ENCODE measurements at places on chromosomes 5 and 9.
A peak's percentile ranks its signal among the peaks of the same experiment; 100 is the strongest.

DNA sequence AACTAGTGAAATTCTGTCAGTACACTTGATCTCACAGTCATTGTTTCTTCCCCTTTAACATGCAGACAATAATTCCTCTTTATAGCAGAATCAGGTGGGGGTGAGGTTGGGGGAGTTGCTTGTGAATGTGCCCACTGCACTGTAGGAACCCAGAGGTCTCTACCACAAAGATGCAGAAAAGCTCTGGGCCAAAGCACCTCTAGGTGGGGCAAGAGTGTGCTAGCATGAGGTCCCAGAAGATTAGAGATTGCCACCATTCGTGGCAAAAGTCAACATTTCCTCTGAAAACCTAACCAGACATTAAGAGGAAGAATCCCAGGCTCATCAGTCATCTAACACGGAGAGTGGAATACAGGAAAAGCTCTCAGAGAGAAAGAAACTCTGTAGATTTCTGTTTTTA, 74.5 kb downstream of the PTCD2 start:
- no peak for DNase-seq

- DNase-seq = no peak
Measured at GRCh38 chr5:82917584-82917983, 159.6 kb downstream of the TMEM167A start.

GRCh38 chr5:66511491-66511890, 84.7 kb upstream of the MAST4 start:
- no peak for DNase-seq

DNA sequence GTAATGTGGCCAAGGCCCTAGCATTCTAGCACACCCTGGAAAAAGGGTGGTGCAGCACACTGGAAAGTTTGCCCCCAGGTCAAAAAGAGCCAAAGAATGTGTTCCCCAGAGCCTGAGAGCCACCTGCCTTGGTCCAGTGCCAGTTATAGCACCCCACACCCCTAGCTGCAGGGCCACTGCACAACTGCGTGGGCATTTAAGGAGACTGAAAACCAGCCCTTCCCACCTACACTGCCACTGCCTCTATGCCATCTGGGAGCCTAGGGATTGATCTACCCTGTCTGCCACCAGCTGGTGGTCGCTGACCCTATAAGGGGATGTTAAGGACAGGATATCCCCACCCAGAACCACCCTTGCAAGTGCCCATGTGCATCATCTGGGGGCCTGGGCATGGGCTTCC, 38.2 kb upstream of the PTPRD start:
- no peak for DNase-seq

DNA sequence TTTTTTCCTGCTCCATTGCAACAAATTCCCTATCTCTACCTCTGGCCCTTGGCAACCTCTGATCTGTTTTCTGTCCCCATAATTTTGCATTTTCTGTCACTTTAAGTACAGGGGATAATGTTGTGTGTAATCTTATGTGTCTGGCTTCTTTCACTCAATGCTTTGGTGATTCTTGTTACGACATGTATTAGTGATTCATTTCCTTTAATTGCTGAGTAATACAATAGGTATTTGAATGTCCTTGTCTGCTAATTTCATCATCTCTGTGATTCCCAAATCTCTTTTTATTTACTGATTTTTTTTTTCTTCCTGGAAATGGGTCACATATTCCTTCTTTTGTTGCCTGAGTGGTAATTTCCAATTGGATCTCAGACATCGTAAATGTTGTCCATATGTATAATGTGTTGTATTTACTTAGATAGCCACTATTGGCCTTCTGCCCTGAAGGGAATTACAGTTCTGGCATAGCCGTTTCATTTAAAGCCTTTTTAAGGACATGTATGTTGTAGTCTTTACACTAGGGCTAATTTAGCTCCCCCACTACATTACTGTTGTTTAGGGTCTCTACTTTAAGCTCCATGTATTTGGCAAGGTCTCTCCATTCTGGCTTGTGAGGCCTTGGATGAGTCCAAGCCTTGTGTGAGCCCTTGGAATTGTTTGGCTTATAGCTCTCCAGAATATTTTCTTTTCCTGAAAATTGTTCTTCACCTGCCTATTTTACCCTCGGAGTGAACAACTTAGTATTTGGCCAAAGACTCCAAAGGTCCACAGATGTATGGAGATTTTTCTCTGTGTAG, 683.8 kb downstream of the LRRC70 start:
- no peak for DNase-seq

GRCh38 chr5:153784277-153784676, 254.4 kb downstream of the FAM114A2 start:
- no peak for DNase-seq

DNA sequence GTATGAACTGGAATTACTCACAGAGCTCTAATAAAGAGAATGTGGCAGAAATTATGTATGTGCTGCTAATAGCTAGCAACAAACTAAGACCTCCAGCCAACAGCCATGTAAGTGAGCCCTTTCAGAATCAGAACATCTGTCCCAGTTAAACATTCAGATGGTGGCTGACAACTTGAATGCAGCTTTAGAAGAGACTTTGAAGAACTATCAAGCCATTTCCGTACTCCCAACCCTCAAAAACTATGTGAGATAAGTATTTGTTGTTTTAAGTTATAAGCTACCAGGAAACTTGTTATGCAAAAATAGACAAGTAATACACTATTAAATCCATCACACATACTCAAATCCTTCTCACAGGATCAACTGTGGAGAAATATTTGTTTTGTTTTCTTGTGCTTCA, 205.2 kb upstream of the EDIL3 start:
- no peak for DNase-seq

DNA sequence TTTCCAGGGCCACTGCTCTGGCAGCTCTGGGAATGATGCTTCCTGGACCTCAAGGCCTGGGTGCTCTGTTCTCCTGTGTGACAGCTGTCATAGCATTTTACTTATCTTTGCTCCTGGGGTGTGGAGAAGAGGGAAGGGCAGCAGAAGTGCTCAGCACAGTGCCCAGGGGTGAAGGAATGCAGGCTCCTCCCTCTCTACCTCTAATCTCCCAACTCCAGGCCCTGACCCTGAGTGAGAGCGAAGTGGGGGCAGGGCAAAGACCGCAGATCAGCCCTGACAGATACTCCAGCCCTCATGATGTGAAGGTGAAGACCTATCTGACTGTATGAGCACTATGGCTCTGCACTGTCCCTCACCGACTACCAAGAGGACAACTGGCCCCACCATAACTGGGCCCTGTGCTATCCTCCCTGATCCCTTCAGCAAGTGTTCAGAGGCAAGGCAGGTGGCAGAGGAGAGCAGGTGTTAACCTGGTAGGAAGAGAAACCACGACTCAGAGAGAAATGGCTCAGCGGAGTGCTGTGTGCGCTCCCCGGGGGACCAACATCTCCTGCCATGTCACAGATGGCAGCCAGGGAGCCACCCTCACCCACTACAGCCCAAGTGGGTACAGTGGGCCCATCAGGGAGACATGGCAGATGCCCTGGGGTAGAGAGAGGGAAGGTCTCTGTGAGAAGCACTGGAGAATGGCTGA, 16.8 kb downstream of the ACSL6 start:
- no peak for DNase-seq

- peak; percentile 62 for DNase-seq
Measured at GRCh38 chr9:137454145-137454596, 5.0 kb downstream of the NSMF start.

- no peak for DNase-seq
Measured at GRCh38 chr5:171537923-171538537, 118.6 kb downstream of the FGF18 start.

DNA sequence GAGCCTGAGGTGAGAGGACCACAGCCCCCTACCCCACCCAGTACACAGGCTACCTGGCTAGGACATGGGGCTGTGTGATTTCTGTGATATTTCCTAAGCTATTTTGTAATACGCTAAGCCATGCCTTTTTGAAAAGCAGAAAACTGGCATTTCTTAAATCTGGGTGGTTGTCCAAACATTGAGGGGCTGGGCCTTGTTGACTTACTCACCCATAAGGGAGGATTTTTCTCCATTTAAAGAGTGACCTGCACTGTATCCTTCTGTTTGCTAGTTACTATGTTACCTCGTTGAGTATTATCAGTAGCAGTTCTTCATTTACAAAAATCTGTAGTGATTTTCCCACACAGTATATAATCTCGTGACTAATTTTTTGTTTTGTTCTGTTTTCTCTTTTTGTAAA, 117.5 kb upstream of the OTULINL start:
- DNase-seq = no peak

DNA sequence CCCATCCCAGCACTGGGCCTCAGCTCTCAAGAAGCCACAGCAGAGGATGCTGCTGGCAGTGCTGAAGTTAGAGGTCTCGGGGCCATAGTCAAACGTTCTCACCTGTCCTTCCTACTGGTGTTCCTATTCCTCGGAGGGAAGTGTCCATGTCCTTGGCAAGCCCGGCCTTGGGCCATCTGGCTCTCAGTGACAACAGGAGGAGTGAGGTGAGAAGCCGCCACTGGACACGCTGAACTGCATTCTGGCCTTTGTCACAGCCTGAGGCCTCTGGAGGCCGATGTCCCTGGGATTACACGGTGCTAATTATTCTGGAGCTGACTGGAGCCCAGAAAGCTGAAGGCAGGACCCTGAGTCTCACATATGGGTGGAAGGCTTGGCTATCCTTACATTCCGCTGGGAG, 92.5 kb downstream of the OLFM1 start:
- DNase-seq = no peak

- DNase-seq = no peak
Measured at GRCh38 chr5:136195971-136196820, 3.2 kb upstream of the SMIM32 start.

- no peak for DNase-seq
Measured at GRCh38 chr5:136190904-136191303, 2.1 kb downstream of the SMIM32 start.
